ENCODE measurements at places on chromosomes 4 and X. TPM values are rescaled to one million over a fixed set of nuclear protein-coding genes. Genes with fewer than 3 reads are reported as not detected.

Gene RTL3
- total RNA-seq, result not detected

Gene PAGE3
- not detected for total RNA-seq

Gene ZNF280C
- 13.7 TPM for total RNA-seq

- DNase-seq, result no peak
Measured at GRCh38 chrX:12824944-12825343, 33.7 kb downstream of the PRPS2 start.

- no peak for DNase-seq
Measured at GRCh38 chr4:24594887-24595286, 10.5 kb upstream of the DHX15 start.

GRCh38 chr4:81466841-81467671, 4.7 kb downstream of the RASGEF1B start:
- DNase-seq, result peak; percentile 90

DNA sequence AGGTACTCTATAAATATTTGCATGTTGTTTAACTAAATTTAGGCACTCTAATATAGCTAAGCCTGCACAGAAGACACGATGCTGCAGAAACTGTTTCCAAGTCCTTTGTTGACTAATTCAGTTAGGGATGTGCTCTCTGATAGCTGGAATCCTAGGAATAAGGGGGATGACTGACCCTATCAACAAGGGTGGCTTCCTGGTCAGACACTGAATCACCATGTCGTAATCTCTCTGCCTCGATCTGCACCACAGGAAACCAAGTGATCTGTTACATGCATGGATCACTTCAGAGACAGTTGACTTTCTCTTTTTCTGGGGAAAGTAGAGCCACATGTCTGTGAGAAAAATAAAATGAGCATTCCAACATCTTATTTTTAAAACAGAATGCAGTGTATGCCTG, 169.1 kb downstream of the GUCY2F start:
- peak; percentile 52 for DNase-seq

GRCh38 chr4:145613566-145614232, 5.5 kb upstream of the MMAA start:
- no peak for DNase-seq

DNA sequence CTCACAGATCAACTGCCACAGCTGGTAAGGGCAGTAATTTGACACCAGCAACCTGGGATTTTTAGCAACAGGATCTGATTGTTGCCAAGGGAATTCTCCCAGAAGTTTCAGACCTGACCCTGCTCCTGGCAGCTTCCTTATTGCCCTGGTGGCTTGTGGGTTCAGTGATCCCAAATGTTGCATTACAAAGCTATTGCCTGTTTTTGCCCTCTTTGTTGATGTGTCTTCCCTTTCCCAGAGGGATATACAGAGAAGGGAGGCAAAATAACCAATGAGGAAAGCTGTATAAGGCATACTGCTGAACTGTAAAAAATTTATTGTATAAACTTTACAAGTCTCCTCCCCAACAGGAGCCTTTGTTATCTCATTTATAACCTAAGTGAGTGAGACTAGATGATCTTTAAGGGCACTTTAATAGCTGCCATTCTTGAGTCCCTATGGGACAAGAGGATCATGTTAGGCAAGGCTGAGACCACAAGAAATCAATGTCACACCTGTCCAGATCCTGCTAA, 22.2 kb downstream of the VSIG4 start:
- DNase-seq, result no peak

DNA sequence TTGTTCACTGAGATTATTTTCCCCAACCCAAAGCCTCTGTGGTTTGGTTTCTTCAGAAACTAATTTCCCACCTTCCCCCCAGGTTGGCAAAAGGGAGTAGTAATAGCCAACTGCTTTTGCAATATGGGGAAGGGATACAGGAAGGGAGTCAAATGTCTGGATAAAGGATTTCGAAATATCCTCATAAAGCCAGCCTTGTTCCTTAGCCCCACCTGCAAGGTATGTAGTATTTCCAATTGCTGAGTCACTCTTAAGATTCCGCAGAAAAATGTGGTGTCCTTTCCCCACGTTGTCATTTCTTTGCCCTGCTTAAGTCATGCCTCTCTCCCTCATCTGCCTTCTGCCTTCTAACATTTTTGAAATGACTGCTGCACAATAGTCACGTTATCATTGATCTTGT, 138.8 kb upstream of the DCAF8L1 start:
- no peak for DNase-seq

DNA sequence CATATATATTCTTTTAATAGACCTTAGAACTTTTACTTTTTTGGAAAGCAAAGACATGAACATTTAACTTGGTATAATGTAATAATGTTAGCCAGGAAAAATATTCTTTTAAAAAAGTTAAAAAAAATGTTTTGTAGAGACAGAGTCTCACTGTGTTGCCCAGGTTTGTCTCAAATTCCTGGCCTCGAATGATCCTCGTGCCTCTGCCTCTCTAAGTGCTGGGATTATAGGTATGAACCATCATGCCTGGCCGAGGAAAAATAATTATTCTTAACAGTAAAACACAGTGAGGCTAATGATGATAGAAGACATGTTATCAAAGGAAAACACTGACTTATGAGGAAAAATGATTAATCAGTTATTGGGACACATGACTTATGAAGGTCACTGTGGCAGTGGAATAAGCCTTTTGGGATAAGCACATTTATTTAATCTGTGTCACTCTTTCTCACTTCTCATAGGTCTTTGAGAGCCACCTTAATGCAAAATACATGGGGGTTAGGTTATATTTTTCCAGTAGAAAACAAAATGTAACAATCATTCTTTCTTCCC, 6.0 kb upstream of the BMP2K start:
- no peak for DNase-seq

- no peak for DNase-seq
Measured at GRCh38 chrX:120429776-120430540, 39.1 kb downstream of the LAMP2 start.

DNA sequence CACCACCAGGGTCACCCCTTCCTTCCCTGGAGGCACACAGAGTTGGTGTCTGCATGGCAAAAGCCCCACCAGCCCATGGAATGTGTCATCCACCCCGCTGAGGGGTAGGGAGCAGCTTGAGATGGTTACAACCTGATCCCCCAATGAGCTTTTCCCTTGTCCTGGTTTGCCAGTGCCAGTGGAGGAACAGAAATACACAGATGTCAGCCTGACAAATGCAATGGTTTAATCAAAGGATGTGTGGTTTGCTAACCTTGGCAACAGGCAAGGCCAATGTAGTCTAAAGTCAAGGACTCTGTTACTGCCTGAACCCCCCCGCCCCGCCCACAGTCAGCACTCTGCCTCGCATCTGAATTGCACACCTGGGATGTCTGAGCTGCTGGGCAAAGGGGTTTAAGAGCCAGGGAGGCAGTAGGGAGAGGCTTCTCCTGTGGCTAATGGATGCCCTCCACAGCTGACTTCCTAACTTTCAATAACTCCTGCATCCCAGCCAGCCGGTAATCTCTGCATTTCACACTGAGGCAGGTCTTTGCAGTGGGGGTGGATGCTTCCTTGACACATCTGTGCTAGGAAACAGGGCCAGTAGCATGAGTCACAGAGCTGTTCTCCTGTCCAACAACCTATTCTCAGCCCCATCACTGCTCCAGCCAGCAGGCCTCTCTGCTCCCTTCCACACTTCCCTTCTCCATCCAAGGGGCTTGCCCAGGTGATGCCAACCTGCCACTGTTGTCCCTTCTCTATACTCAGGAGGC, 137.5 kb downstream of the AMMECR1 start:
- no peak for DNase-seq

DNA sequence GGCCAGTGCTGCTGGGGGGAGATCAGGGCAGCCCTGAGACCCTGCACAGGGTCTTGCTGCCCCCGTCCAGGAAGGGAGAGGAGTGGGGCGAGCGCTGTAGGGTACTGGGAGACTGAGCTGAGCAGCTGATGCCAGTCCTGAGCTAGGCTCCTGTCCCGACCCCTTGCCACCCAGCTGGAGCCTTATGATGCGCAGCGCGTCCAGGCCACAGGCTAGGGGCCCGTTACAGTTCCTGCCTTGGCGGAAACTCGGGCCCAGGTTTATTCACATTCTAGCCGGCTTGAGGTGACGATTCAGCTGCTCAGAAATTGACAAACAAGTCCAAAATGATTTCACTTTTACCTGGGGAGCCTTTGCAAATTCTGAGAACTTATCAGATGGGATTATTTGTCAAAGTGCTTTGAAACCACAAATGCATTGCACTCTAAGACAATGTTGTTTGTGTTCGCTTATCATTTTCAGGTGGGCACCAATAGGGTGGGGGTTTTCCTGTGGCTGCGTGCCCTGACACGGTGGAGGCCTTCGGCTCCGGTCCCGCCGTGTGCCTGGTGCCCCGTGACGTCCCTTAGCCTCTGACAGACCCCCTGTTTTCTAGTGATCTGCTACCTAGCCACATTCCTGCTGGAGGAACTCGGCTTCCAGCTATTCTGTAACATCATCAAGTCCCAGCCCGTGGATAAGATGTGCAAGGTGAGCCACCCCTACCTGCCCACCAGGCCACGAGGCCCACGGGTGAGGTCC, 18.9 kb downstream of the CFAP99 start:
- DNase-seq, result no peak

- no peak for DNase-seq
Measured at GRCh38 chr4:80776168-80776567, 254.3 kb upstream of the BMP3 start.

DNA sequence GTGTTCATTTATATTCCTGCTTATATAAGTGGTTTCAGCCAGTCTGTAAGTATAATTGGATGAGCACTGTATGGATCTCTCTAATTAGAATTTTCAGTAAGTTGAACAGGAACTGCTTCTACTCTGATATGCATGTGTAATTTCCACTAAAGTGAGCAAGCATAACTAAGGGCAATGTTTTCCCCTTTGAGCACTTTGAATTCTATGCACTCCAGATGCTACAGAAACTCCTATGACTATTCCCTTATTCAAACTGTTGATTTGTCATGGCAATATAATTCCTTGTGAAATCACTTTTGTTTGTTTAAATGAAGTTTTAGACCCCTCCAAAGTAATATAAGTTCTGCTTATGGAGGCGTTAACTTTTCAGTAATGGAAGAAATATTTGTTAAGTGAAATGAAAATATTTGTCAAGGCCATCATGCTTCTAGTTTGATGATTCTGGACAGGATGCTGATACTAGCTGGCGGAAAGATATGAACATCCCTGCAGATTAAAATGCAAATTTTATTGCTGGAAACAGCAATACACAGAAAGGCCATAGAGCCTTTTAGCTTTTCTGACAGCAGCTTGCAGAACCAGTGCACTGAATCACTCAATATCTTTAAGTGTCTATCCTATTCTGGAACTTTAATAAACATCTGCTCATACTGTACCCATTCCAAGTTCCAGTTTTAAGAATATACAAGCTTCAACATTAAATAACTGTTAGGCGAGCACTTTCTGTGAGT, 1460.8 kb downstream of the RAPGEF2 start:
- no peak for DNase-seq

GRCh38 chr4:71553605-71554004, 214.8 kb downstream of the SLC4A4 start:
- DNase-seq, result no peak

DNA sequence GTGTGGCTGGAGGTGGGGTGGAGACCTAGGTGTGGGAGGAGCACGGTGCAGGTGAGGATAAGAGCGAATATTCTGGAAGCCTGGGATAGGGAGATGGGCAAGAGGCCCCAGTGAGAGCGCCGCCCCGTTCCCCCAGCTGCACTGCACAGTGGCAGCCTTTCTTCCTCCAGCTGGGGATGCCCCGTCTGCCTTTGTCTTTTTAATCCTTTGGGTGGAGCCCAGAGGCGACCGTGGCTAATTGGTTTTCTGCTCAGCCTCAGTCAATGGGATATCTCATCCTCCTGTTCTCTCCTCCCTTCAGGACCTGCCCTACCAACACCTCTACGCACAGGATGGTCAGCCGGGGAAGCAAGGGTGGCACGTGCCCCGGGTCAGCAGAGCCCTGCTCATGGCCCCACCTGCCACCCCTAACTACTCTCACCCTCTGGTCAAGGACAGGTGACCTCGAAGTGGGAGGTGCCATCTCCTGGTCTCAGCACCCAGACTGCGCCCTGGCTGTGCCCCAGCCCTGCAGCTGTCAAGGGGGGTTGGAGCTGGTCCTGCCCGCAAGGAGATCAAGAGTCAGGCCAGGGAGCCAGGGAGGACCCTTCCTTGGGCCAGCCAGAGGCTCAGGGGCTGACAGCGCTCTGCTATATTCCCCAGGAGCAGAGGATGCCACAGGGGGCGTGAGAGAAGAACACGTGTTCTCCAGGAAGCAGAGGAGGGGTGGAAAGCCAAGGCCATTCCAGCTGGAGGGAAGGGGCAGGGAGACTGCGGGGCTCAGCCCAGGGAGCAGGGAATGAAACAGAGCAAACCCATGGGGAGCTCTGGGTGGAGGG, 64.0 kb downstream of the ADRA2C start:
- peak; percentile 79 for DNase-seq

DNA sequence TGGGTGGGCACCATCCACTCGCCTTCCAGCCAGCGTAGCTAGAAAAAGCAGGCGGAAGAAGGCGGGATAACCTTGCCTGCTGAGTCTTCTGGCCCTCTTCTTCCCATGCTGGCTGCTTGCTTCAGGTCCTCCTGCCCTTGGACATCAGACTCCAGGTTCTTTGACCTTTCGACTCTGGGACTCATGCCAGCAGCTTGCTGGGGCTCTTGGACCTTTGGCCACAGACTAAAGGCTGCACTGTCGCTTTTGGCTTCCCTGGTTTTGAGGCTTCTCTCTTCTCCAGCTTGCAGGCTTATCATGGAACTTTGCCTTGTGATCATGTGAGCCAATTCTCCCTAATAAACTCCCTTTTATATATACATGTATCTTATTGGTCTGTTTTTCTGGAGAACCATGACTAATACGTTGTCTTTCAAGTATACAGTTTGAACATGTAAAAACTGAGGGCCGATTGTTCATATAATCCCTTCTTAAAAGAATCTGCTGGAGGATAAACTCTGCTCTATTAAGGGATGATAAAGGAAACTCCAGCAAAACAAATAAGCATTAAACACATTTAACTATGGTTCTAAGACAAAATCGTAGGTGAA, 116.6 kb upstream of the LCORL start:
- DNase-seq, result no peak

GRCh38 chr4:55074386-55074785, 51.0 kb downstream of the KDR start:
- DNase-seq, result no peak

DNA sequence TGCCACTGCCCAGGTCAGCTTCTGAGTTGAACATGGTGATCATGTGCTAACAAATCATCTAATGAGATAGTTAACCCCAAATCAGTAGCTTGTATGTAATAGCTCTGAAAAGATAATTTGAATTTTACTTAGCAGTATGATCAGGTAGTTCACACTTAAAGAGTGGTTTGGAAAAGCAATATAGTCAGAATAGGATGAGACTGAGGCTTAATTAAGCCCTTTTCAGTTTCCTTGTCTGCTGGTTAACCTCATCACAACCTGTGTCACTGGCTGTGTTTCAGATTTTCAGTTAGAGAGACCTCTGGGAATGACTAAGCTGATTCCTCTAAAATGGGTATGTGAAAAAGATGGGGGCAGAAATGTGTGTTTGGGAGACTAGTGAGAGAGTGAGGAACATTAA, 38.1 kb downstream of the GPR174 start:
- no peak for DNase-seq

DNA sequence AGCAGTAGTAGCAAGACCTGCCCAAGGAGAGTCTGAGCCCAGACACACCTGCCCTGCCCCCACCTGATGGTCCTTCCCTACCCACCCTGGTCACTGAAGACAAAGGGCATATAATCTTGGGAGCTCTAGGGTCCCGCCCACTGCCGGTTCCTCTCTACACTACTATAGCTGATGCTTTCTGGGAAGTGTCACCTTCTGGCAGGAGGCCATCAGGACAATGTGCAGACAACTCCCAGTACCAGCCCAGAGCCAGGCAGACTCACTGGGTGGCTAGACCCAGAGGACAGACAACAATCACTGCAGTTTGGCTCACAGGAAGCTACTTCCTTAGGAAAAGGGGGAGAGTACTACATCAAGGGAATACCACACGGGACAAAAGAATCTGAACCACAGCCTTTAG, 312.7 kb downstream of the SPRY1 start:
- DNase-seq, result no peak

Measured in endodermal cell (in vitro differentiated cells).